ENCODE measurements at places on chromosomes 2 and 18. TPM values are rescaled to one million over a fixed set of nuclear protein-coding genes. Genes with fewer than 3 reads are reported as not detected.

The MAP3K19 gene
- total RNA-seq: not detected

The RAX gene
- total RNA-seq: not detected

The VAMP8 gene
- total RNA-seq: 2.8 TPM

The CTIF gene
- total RNA-seq: 15.9 TPM

The TSGA10 gene
- total RNA-seq: 7.6 TPM

The MYCN gene
- not detected for total RNA-seq

The PTPRM gene
- total RNA-seq: 43.8 TPM

The GPR148 gene
- total RNA-seq: not detected

The AQP12A gene
- total RNA-seq: not detected

The C2orf15 gene
- total RNA-seq: not detected

The ZNF236 gene
- 14.0 TPM for total RNA-seq

The KCNF1 gene
- total RNA-seq: 0.29 TPM

The SERPINB3 gene
- total RNA-seq: not detected

The MYO7B gene
- not detected for total RNA-seq

The LAMA1 gene
- total RNA-seq: 3.6 TPM

The FOXI3 gene
- not detected for total RNA-seq

The POMC gene
- 3.8 TPM for total RNA-seq

The ZAP70 gene
- not detected for total RNA-seq

The KATNAL2 gene
- total RNA-seq: 9.6 TPM

The UGT1A10 gene
- total RNA-seq: not detected

The NT5DC4 gene
- not detected for total RNA-seq

The LDLRAD4 gene
- total RNA-seq: 0.17 TPM

The ZC3H6 gene
- 5.8 TPM for total RNA-seq

The CEP76 gene
- total RNA-seq: 7.4 TPM

The WDR75 gene
- total RNA-seq: 51.1 TPM

Measured in smooth muscle cell of trachea (primary cell).